ENCODE measurements at places on chromosomes 2 and 18. TPM values are rescaled to one million over a fixed set of nuclear protein-coding genes. Genes with fewer than 3 reads are reported as not detected.
A peak's percentile ranks its signal among the peaks of the same experiment; 100 is the strongest.

DNA sequence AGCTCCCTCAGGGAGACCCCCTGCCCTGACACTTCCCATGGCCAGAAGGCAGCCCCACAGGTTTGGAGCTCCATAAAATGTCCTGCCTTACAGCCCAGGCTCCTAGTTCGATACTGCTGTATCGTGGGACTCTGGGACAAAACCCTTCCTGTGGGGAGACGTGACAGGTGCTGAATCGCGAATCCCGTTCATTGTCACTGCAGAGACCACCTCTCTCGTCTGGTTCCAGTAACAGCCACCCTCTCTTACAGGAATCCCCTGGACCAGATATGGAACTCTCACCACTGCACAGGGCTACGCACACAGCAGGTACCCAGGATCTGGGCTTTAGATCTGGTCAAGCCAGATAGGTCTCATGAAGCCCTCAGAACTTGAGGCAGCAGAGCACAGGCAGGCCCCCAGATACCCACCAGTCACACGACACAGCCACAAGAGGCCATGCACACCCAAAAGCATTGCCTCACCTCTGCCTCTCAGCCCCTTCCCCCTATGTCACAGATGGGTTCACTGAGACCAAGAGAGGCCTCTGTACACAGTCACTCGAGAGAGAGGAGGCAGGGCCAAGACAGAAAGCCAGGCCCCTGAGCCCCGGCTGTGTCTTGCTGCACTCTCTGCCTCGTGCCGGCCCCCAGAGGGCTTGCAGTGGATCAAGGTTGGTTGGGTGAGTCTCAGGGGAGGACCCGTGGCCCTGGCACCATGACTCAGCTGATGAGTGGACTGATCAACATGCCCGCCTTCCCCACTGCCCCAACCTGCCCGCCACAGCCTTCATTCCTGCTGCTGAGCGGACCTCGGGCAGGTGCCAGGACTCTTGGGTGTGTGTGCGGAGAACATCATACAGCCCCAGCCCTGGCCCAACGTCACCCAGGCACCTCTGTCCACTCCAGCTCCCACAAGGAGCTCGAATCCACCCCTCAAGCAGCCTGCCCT, 7.6 kb downstream of the SDC1 start:
- H3K4me3 ChIP-seq: no peak overlapping the region
- H3K4me1 ChIP-seq: no peaks in the 10 kb centered on the region
- H3K36me3 ChIP-seq: no peaks in the 10 kb centered on the region
- no peak overlapping the region for H3K27ac ChIP-seq
- H3K27me3 ChIP-seq: peaks cover 9% of the 10 kb centered on the region

Gene TUBA3E
- total RNA-seq: 47.1 TPM

DNA sequence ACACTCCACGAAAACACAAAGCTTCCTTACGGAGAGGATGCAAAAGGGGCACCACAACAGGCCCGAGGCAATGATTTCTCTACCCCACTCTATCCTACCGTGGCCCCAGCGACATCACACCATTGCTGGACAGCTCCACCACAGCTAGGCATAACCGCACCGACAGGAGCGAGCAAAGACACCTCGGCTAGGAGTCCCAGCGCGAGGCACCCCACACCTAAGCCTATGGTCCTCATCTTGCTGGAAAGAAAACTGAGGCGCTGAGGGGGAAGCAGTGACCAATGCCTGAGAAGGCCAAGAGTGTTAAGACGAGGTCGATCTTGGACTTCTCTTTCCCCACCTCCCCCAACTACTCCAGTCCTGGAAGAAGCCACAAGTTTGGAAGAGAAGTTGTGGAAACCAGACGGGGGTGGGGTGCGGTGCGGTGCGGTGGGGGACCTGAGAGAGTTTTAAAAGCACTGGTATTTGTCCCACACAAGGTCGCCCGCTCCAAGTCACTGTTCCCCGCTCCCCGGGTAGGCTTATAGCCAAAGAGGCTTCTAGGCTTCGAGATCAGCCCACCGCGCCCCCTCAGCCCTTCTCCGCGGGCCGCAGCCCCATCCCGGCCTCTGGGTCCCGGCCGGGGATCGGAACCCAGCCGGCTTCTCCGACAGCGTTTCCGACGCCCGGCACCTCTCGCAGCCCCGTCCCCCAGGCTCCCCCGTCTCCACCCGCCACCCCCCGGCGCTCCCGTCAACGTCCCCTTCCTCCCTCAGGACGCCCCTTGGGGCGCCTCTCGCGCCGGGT, 766 bp downstream of the PDE6D start:
- peaks cover 53% of the 10 kb centered on the region for H3K4me1 ChIP-seq
- H3K27ac ChIP-seq: peak overlapping the region; percentile 92
- H3K4me3 ChIP-seq: peak overlapping the region; percentile 81
- no peaks in the 10 kb centered on the region for H3K27me3 ChIP-seq
- no peak for DNase-seq

DNA sequence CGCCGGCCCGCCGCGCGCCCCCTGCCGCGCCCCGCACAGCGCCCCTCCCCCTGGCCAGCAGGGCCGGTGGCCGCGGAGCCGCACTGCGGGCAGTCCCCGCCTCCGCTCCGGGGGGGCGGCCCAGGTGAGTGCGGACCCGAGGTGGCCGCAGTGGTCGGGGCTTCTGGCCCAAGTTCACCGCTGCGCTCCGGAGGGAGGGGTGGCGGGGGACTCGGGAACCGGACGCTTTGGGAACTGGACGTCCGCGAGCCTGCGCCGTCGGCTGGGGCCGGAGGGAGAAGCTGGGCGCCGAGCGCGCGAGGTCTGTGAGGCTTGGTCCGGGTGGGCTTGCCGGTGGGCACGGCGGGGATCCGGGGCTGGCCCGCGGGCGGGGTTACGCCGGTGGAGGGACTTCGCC, 591 bp upstream of the LDLRAD4 start:
- peak overlapping the region; percentile 92 for H3K27ac ChIP-seq
- peak overlapping the region; percentile 74 for H3K4me3 ChIP-seq
- peaks cover 65% of the 10 kb centered on the region for H3K4me1 ChIP-seq
- H3K36me3 ChIP-seq: no peaks in the 10 kb centered on the region
- H3K27me3 ChIP-seq: no peaks in the 10 kb centered on the region

DNA sequence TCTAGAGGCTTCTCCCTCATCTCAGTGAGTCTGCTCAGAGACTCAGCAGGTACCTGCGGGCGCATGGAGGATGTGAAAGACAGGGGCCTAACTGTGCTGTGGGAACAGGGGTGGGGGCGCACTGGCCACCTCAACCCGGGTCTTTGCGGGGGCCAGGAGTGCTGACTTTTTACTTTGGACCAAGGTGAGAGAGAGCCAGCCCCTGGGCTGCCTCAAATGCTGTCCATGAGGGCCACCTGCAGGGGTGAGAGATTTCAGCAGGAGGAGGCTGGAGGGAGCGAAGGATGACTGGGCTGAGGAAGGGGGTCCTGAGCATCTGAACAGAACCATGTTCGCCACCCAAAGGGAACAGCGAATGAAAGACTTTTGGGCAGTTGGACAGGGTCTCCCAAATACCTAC, 129.4 kb downstream of the TNS1 start:
- peaks cover 76% of the 10 kb centered on the region for H3K4me1 ChIP-seq
- no peak overlapping the region for H3K4me3 ChIP-seq
- DNase-seq: no peak
- H3K27me3 ChIP-seq: no peaks in the 10 kb centered on the region
- no peak overlapping the region for H3K27ac ChIP-seq

DNA sequence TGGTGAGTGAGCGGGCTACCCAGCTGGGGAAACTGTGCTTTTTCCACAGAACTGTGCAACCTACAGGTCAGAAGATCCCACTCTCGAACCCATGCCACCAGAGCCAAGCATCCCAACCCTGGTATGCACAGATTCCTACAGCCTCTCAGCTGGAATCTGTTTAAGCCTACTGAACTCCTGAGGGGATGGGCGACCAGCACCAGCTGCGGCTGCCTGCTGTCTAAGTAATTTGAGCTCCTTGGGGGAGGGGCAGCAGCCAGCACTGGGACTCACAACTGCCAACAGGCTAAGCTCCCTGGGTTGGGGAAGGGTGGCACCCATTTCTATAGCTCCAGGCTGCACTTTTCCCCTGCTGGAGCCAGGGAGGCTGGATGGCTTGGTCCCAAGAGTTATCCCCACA, 11.8 kb downstream of the CYP27C1 start:
- peaks cover 56% of the 10 kb centered on the region for H3K27me3 ChIP-seq
- no peaks in the 10 kb centered on the region for H3K4me1 ChIP-seq
- DNase-seq: no peak
- no peaks in the 10 kb centered on the region for H3K36me3 ChIP-seq

GRCh38 chr2:10665833-10666232, 23.9 kb downstream of the NOL10 start:
- DNase-seq: no peak
- no peaks in the 10 kb centered on the region for H3K27me3 ChIP-seq
- H3K27ac ChIP-seq: no peak overlapping the region
- H3K36me3 ChIP-seq: peaks cover 69% of the 10 kb centered on the region

GRCh38 chr18:11276678-11277077, 127.3 kb upstream of the PIEZO2 start:
- DNase-seq: no peak
- H3K4me1 ChIP-seq: no peaks in the 10 kb centered on the region
- H3K27ac ChIP-seq: no peak overlapping the region
- no peak overlapping the region for H3K4me3 ChIP-seq
- no peaks in the 10 kb centered on the region for H3K36me3 ChIP-seq
- no peaks in the 10 kb centered on the region for H3K27me3 ChIP-seq

Gene CNDP1
- total RNA-seq: not detected

DNA sequence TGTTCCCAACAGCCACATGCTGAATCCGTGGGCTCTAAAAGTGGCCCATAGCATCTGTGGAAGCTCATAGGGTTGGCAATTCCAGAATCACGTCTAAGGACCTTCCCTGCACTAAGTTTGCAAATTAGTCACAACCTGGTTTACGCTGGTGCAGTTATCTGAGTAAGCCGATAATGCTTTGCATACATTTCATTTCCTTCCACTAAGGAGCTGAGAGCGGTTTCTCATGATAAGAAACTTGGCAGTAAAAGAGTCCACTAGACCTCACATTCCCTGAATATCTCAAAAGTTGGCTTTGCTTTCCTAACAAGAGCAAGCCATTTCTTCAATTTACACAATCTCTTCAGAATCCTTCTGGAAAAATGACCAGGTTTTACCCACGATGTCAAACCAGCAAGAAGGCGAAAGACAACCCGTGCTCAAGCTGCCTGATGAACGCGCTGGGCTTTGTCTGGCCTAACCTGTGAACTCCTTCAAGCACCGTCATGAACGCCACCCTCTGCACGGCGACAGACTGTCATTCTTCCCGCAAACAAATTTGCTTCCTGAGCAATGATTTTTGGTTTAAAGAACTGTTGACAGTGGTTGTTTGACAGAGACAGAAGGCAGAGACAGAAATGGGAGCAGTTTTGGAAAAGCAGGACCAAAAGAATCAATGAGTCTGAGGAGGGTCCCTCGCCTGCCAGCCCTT, 73.0 kb upstream of the COPS8 start:
- no peak overlapping the region for H3K27ac ChIP-seq
- no peak for DNase-seq
- no peak overlapping the region for H3K4me3 ChIP-seq
- H3K4me1 ChIP-seq: peaks cover 10% of the 10 kb centered on the region
- H3K36me3 ChIP-seq: no peaks in the 10 kb centered on the region

- H3K27me3 ChIP-seq: no peaks in the 10 kb centered on the region
- no peaks in the 10 kb centered on the region for H3K36me3 ChIP-seq
- no peak for DNase-seq
Observed at GRCh38 chr2:58594175-58594574, 353.1 kb upstream of the FANCL start.

GRCh38 chr2:178630581-178630980, 150.3 kb downstream of the PLEKHA3 start:
- no peak for DNase-seq
- H3K27ac ChIP-seq: peak overlapping the region; percentile 83
- no peaks in the 10 kb centered on the region for H3K27me3 ChIP-seq
- H3K4me1 ChIP-seq: peaks cover 73% of the 10 kb centered on the region

DNA sequence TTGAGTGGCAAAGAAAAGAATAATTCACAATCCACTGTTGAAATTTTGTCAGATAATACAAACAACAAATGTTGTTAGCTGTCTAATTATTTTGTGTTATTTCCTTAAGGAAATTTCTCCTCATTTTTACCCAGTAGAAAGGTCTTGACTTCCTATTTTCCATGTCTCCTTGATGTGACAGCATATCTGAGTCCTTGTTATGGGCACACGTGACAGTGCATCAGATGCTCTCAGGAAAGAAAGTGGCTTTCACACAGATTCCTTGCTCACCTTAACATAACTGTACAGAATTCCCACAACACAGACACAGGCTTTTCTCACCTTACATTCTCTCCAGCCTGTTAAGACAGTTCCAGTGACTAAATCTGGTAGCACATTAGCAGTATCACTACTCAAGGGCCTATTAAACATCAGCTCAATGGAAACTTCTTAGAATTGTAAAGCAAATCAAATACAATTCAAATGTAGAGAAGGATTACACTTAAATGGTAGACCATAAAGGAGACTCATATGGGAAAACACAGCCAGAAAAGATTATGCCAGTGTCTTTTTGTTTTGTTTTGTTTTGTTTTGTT, 30.2 kb upstream of the GPR55 start:
- no peaks in the 10 kb centered on the region for H3K36me3 ChIP-seq
- peaks cover 48% of the 10 kb centered on the region for H3K27me3 ChIP-seq
- H3K27ac ChIP-seq: no peak overlapping the region

Gene FBXO48
- total RNA-seq: 1.0 TPM

GRCh38 chr18:33839452-33840211, 261.6 kb downstream of the ASXL3 start:
- H3K36me3 ChIP-seq: no peaks in the 10 kb centered on the region
- H3K27ac ChIP-seq: no peak overlapping the region
- no peaks in the 10 kb centered on the region for H3K4me1 ChIP-seq

Gene GBX2
- not detected for total RNA-seq

Gene NR4A2
- total RNA-seq: 0.88 TPM

DNA sequence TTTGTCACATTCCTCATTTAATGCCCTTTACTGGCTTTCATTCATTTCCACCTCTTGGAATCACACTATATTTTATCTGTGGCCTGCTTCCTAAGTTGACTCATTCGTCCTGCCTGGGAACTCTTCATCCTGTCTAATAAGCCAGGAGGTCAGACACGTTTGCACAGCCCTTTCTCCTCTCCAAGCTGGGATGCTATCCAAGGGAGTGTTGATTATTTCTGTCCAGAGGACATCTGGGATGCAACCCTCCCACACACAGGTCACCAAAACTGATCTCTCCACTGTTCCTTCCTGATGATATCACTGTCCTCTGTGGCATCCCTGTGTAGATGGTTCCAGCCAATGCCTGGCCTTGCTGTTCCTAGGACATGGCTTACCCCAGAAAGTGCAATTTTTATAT, 79.8 kb upstream of the NOSTRIN start:
- H3K36me3 ChIP-seq: no peaks in the 10 kb centered on the region
- peak overlapping the region; percentile 70 for H3K27ac ChIP-seq
- no peaks in the 10 kb centered on the region for H3K27me3 ChIP-seq
- H3K4me3 ChIP-seq: no peak overlapping the region

Gene EML6
- 0.77 TPM for total RNA-seq

GRCh38 chr2:55883829-55884228, 39.8 kb downstream of the EFEMP1 start:
- H3K4me1 ChIP-seq: peaks cover 54% of the 10 kb centered on the region
- H3K27me3 ChIP-seq: no peaks in the 10 kb centered on the region
- DNase-seq: no peak

- no peaks in the 10 kb centered on the region for H3K27me3 ChIP-seq
- no peak for DNase-seq
- no peaks in the 10 kb centered on the region for H3K4me1 ChIP-seq
- H3K27ac ChIP-seq: no peak overlapping the region
Observed at GRCh38 chr2:126761256-126761980, 105.5 kb downstream of the GYPC start.
